Stimulated activated CD8-positive, alpha-beta memory T cell treated with anti-CD3 and anti-CD28 coated beads, Interleukin-2, amount 100 ng/mL, for 1 hour (primary cell): ENCODE measurements at places on chromosomes 6 and 20.

GRCh38 chr6:104796031-104796785, 63.5 kb downstream of the HACE1 start:
- DNase-seq: no peak

GRCh38 chr6:43974643-43975230, 152.5 kb downstream of the MRPL14 start:
- no peak for DNase-seq

- DNase-seq: no peak
Measured at GRCh38 chr20:23150304-23151007, 64.3 kb upstream of the CD93 start.

DNA sequence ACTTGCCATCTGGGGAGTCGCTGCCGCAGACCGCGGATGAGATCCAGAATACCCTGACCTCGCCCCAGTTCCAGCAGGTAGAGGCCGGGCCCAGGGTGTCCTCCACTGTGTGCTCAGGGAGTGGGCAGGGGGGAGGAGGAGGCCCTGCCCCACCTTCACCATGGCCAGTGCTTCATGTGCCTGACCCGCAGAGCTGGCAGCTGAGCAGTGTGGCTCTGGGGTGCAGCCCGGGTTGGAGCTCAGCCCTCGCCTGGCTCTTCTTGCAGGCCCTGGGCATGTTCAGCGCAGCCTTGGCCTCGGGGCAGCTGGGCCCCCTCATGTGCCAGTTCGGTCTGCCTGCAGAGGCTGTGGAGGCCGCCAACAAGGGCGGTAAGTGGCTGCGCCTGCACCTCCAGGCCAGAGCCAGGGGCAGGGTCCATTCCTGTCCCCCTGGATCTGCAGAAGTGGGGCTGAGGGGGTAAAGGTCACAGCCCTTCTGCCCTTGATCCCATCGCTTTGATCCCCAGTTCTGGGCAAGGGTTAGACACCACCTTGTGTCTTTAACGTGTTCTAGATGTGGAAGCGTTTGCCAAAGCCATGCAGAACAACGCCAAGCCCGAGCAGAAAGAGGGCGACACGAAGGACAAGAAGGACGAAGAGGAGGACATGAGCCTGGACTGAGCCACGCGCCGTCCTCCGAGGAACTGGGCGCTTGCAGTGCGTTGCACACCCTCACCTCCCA, 5.5 kb downstream of the ADRM1 start:
- DNase-seq: no peak

DNA sequence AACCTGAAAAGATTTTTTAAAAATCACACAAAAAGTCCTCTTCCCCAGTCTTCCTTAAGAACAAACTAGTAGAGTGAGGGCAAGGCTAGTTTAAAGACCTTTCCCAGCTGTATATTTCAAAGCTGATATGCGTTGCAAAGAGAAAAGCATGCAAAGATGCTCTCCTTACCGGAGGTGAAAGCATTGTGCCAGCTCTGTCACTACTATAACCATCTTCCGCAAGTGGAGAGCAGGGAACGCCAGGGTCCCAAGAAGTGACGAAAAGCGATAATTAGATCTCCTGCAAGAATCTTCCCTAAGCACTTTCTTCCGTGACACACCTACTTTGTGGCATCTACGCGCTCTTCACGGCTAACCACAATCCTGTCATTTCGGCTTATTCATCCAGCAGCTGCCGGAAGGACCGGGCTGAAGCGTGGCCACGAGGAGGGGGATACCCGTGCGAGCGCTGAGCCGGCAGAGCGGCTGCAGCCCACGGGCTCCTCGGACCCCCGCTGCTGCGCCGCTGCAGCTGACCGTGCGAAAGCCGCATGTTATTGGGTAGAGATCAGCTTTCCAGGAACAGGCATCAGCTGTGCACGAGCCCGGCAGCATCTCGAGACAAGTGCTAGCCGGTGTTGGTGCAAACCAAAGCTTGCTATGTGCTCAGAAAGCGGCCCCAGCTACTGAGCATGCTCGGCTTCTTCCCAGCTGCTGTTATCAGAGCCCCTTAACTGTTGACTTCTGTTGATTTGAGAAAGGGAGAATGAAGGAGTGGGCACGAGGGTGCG, 57.2 kb upstream of the ARHGAP18 start:
- peak; percentile 13 for DNase-seq
